NCI-H2081 (cell line): ENCODE measurements at places on chromosomes 11 and 22.
A peak's percentile ranks its signal among the peaks of the same experiment; 100 is the strongest.

DNA sequence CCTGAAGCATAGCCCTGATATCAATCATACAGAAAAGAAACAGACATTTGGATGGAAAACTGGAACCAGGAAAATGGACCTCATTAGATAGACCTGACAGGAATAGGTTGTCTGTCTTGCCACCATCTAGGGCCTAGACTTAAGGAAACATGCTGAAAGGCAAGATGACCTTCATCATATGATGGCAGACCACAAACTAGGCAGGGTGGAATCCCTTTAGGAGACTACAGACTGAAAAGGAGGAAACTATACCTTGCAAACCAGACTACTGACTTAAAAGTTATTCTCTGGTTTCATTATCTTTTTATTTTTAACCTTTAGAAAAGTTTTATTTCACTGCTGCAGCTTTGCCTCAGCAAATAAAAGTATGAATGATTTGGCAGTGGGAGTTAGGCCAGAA, 20.3 kb downstream of the SBF2 start:
- no peak for DNase-seq

GRCh38 chr11:123020968-123021367, 39.3 kb upstream of the BSX start:
- DNase-seq = peak; percentile 83

GRCh38 chr22:20205464-20205963, 54.7 kb upstream of the CCDC188 start:
- no peak for DNase-seq

DNA sequence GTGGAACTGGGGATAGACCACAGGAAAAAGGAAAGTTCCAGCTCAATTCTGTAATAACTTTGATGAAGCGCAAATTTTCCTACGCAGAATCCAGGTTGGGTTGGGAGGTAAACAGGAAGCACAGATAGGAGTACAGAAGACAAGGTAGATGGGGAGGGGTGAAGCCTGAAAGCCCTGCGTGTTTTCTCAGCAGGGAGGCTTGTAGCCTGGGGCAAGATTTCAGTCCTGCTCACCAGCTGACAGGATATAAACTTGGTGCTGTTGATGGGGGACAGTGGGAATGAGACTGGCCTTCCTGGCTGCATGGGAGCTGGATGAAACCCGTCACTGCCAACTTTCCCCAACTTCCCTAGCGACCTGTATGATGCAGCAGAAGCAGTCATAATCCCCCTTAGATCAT, 114.9 kb downstream of the ARHGAP32 start:
- peak; percentile 46 for DNase-seq

DNA sequence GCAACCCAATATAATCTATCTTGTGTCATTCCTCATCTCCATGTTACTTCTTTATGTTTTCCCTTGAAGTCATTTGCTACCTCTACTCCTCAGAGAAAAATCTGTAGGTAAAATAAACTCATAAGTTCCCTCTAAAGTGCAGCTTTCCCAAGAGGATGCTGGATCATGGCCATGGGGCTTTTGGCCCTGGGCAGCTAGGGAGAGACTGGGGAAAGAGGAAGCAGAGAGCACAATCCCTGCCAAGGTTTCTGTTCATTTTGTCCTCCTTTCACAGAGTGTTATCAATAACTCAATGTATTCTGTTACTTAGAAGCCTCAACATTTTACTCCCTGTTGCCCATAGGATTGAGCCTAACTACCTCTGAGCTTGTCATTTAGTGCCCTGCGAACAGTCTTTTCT, 9.0 kb downstream of the RNF121 start:
- no peak for DNase-seq

DNA sequence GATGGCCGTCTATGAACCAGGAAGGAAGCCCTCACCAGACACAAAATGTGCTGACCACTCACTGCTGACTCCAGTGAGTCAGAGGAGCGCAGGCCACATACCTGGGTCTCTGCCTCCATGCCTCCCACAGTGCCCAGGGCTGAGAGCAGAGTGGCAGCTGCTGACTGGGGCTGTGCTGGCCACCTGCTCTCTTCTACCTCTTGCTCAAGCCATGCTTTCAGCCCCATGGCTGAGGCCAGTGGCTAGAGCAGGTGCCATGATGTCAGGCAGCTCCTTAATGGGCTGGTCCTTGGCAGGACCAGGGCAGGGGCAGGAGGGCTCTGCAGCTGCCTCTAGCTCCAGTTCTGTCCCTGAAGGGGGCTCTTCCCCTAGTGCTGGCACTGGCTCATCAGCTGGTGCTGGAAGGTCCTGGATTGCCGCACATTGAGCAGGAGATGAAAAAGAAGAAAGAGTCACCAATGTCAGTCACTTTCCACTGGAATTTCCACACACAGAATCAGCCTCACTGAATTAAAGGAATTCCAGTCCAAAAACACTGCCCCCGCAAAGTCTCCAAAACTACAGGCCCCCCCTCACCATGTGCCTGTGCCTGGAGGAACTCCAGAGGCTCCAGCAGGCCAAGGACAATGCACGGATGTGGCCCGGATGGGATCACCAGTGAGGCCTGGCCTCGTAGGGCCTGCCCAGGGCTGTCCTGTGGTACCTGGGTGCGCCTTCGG, 86.4 kb downstream of the GGTLC2 start:
- DNase-seq = no peak
